Hippocampal formation (tissue), 2 donors: ENCODE measurements at places on chromosomes 12 and 14.

DNA sequence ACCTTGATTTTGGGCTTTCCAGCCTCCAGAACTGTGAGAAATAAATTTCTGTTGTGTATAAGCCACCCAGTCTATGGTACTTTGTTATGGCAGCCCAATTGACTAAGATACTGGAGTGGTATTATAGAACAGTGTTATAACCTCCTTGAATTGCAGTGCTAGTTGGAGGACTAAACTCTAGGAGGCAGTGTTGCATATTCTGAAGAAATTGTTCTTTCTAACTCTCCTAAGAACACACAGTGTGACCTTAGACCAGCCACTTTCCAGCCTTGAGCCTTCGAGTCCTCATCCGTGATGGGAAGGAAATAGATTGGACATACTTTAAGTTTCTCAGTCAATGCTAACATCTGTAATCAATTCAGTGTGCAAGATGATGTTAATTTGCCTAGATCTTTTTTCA, 22.4 kb upstream of the LRRC10 start:
- DNase-seq, result no peak

- DNase-seq, result peak; percentile 41
Measured at GRCh38 chr12:52582971-52583456, 9.4 kb upstream of the KRT74 start.

DNA sequence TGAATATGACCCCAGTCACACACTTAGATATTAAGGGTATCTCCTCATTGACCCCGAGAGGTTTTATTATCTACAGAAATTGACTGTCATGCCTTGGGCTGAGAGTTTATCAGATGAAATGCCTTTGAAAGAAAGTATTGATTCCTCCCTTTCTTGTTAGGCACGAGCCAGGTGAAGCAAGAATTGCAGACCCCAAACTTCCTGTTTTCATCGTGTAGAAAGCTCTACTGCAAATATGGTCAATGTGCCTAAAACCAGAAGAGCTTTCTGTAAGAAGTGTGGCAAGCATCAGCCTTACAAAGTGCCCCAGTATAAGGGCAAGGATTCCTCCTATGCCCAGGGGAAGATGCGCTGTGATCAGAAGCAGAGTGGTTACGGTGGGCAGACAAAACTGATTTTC, 143.9 kb upstream of the FUT8 start:
- no peak for DNase-seq

- no peak for DNase-seq
Measured at GRCh38 chr12:90999527-90999926, 5.2 kb downstream of the EPYC start.

DNA sequence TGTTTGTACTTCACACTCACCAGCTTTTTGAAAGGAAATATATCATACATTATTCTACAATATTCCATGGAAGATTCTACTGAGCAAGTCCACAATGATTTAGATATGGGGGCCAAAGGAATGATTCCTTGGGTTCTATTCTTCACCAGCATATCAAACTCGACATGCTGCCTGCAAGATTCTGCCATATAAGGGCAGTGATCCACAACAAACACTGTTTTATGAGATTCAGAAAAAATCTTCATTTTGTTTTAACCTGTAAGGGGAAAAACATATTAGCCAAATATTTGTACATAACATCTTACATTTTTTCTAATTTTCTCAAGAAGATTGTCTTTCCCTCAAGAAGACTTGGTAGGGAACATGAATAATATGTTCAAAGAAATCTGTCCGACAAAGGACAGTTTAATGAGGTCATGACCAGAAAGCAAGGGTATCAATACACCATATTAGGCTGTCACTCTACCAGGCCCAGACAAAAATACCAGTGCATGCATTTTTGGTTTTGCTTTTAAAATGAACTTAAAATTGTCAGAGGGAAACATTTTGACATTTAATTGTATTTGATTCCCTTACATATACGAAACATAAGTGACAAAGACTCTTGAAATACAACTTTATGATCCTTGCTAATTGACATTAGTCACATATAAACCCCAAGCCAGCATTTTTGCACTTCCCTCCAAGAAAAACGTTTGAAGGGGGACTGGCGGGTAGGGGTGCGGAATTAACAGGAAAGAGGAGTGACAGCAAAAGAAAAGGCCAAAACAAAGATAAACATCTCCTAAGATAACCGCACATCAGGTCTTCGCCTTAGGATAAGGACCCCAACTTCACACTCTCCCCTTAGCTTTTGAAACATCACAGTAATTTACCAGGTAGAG, 980 bp downstream of the INTS13 start:
- DNase-seq, result no peak

- DNase-seq, result no peak
Measured at GRCh38 chr14:102187044-102187443, 47.3 kb downstream of the WDR20 start.

DNA sequence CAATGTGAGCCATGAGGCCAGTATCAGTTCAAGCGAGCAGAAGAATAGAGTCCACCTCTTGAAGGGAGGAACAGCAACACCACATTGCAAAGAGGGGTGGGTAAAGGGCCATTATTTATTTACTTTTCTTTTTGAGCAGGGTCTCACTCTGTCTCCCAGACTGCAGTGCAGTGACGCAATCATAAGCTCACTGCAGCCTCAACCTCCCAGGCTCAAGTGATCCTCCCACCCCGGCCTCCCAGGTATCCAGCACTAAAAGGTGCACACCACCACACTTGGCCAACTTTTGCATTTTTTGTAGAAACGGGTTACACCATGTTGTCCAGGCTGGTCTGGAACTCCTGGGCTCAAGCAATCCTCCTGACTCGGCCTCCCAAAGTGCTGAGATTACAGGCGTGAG, 42.9 kb upstream of the CIT start:
- no peak for DNase-seq

DNA sequence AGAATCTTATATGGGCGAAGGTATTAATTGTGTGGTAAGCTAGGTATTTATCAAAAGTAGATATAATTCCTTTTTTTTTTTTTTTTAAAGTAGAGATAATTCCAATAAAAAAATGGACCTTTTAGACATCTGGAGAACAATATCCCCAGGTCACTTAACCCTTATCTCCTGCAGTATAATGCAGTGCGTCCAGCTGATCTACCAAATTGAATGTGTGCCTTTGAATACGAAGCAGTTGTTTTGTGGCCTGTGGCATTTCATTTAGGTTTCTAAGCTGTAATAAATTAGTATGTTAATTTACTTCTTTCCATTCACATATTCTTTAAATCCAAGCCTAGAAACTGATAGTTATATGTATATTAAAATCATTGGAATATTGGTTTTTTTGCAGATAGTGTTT, 3.1 kb downstream of the FUT8 start:
- no peak for DNase-seq

DNA sequence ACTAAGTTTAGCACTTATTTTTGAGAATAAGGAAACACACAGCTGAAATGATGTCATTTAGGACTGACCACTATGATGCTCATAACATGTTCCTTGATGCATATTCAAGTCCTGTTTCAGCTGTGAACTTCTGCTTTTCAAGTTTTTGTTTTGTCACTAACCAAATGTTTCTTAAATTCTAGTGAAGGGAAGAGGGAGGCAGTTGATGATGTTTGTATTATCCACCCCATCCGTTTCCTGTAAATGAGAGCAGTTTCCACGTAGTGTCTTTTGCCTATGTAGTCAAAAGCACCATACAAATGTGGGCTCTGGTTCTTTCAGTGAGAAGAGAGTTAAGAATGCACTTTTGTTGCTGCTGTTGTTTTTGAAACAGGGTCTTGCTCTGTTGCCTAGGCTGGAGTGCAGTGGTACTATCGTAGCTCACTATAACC, 491.8 kb downstream of the PCNX1 start:
- DNase-seq, result no peak

- DNase-seq, result no peak
Measured at GRCh38 chr14:103206023-103206481, 82.8 kb downstream of the TNFAIP2 start.

- DNase-seq, result no peak
Measured at GRCh38 chr14:99519931-99520421, 38.8 kb downstream of the CCNK start.

GRCh38 chr14:104994978-104995377, 9.4 kb downstream of the CLBA1 start:
- DNase-seq, result no peak

DNA sequence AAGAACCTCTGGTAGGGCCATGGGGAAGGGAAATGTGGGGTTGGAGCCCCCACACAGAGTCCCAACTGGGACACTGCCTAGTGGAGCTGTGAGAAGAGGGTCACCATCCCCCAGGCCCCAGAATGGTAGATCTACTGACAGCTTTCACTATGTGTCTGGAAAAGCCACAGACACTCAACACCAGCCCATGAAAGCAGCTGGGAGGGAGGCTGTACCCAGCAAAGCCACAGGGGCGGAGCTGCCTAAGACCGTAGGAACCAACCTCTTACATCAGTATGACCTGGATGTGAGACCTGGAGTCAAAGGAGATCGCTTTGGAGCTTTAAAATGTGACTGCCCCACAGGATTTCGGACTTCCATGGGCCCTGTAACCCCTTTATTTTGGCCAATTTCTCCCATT, 97.8 kb downstream of the HMGA2 start:
- DNase-seq, result no peak

DNA sequence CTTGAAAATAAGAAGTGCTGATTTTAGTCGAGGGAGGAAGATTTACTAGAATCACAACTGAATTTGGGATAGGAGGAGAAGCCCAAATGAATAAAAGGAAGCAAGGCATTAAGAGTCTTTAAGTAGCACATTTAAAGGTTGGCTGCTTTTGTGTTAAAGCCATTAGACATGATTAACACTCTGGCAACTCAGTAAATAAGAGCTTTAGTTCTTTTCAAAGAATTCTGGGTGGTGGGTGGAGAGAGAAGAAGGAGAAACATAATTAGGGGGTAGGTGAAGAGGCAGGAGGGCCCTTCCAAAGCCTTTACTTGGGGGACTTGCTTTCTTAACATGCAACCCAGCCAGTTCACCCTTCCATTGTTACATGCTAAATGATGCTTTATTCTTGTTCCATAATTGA, 284.6 kb upstream of the SEL1L start:
- no peak for DNase-seq

DNA sequence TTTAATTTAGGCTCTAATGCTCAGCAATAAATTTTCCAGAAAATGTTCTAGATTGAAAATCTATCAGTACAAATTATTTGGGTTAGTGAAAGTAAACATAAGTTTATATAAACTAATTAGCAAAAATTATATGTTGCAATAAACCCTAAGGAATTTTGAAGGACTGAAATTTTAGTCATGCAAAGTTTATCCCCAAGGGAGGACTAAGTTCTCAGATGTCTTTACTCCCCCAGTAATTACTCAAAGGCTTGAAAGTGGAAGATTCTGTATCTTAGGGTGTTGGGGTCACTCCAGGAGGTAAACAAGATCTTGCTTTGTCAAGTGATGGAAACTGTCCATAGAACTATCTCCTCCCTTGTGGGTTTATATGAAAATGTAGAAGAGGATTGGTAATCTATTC, 183.7 kb downstream of the AKAP6 start:
- no peak for DNase-seq

GRCh38 chr12:96121271-96121711, 72.9 kb upstream of the ELK3 start:
- no peak for DNase-seq

DNA sequence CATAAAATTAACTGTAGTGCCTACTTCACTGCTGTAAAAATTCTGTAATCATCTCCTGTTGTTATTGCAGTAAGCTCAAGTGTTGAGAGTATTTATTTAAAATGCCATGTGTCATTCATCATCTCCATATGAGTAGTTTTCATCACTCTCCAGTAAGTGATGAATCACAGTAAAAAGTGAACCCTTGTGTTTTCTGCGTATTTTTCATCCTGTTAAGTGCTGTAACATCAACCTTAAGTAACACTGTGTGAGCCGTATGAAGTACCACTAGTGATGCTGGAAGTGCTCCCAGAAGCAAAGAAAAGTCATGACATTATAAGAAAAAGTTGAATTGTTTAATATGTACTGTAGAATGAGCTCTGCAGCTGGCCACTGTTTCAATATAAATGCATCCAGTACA, 55.4 kb downstream of the SLCO1B3 start:
- DNase-seq, result no peak

GRCh38 chr12:65858831-65859230, 34.5 kb downstream of the HMGA2 start:
- no peak for DNase-seq

DNA sequence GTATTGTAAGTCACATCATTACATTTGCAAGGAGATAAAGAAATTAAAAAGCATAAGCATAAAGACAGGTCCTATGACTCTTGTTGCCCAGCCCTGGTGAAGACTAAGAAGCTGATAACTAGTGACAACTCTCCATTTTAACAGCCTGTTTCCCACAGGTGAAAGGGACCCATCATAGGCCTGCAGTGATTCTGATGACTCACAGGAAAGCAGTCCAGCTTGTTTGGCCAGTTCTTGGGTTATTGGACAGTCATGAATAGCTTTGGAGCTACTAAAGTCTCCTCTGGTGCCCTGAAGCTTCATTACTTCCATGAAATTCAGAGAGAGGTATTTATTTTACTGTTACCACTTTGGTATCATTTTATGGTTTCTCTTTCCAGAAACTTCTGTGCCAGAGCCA, 55.5 kb upstream of the DYRK2 start:
- DNase-seq, result no peak

DNA sequence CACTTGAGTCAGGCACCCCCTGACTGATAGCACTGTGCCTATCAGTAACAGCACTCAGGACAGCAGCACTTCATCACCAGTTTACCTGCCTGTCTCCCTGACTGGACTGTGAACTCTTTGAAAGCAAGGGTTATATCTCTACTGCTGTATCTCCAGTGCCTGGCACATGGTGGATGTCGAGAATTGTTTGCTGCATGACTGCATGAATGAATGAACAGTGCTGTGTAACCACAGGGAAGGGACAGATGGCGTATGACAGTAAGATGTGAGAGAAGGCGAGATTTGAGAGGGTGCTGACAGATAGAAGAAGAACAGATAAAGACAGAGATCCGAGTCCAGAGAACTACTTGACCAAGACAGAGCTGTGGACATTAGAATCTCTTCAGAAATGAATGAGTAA, 29.7 kb downstream of the BRAP start:
- DNase-seq, result no peak

GRCh38 chr12:79532907-79533288, 157.9 kb downstream of the PAWR start:
- DNase-seq, result no peak

DNA sequence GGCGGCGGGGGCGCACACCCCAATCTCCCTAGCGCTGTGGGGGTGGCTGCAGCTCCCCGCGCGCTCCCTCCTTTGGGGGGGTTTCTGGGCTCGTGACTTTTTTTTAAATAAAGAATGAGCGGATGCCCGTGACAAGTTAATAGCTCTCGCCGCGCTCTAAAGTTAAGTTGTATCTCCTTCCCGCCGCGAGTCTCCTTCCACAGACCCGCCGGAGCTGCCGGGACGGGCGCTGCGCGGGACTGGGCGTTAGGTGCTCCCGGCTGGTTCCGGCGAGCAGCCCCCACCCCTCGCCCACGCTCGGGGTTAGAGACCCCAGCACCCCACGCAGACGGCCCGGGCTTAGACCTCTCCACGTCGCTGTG, 82.6 kb upstream of the HMGA2 start:
- no peak for DNase-seq

DNA sequence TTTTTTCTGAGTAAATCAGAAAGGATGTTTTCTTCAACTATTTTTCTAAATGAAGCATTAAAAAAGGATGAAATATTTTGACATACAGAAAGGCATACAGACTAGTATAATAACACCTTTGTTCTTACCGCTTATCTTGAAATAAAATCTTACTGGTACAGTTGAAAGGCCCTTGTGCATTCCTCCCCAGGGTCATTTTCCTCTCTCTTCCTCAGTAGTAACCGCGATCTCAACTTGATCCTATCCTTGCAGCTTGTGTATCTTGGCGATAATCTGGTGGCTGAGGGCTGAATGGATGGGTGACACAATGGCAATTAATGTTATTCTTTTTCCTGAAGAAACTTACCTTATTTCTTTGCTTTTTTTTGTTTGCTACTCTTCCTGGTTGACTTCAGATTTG, 18.5 kb downstream of the GAS2L3 start:
- no peak for DNase-seq
